ENCODE measurements at places on chromosomes 3 and 15.

- no peak for DNase-seq
These were observed 21.1 kb downstream of the ACAA1 start for GRCh38 chr3:38115645-38116427.

GRCh38 chr3:13370055-13370454 is 50.1 kb downstream of the NUP210 start:
- no peak for DNase-seq

- no peak for DNase-seq
These were observed 53.1 kb upstream of the ARNT2 start for GRCh38 chr15:80350941-80351610.

DNA sequence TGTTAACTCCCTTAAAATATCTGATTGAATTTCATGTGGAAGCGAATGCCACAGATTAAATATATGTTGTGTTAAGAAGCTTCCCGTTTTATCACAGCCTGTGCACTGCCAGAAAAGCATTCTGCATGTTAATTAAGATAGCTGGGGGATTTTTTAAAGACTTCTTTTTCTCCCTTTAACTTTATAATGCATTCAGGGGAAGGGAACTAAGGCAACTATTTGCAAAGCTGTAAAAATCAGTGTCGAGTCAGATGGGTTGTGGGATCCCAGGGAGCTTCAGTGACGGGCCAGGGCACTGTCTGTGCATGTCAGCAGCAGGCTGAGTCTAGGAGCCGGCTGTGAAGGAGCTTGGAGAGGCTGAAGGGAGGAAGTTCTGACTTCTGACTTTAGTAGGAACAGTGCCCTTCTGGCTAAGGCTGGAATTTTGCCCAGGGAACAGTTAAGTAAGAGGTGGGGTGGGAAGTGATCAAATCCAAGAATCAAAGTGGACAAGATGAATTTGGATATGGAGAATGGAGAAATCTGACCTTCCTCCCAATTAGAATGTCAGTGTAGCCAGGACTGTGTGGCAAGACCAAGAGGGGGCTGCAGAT is 77.7 kb downstream of the ABHD5 start:
- peak; percentile 1 for DNase-seq

Measured in fibroblast of skin of left biceps (primary cell).